ENCODE measurements at places on chromosomes 7 and 10. TPM values are rescaled to one million over a fixed set of nuclear protein-coding genes. Genes with fewer than 3 reads are reported as not detected.

GRCh38 chr7:2037301-2037807 lies 195.4 kb downstream of the MAD1L1 start:
- no peak for DNase-seq

NPFFR1 gene
- total RNA-seq: not detected

SFXN3 gene
- total RNA-seq: 115 TPM

DNA sequence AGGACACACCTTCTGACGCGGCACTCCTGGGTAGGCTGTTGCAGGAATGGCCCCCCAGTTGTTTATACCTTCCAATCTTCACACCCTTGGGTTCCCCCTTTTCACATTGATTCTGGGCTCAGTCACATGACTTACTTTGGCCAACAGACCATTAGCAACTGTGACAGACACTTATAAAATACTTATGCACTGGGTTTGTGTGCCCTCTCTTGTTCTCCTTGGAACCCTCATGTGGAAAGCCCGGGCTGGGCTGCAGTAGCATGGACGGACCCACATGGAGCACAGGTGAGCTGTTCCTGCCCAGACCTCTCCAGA lies 69.0 kb downstream of the ATXN7L1 start:
- no peak for DNase-seq

GRCh38 chr10:43314626-43315495 lies 48.0 kb upstream of the RASGEF1A start:
- no peak for DNase-seq
